ACHN (cell line): ENCODE measurements at places on chromosomes 7 and 10.

GRCh38 chr10:93413252-93413689, 68.9 kb downstream of the MYOF start:
- DNase-seq = no peak

DNA sequence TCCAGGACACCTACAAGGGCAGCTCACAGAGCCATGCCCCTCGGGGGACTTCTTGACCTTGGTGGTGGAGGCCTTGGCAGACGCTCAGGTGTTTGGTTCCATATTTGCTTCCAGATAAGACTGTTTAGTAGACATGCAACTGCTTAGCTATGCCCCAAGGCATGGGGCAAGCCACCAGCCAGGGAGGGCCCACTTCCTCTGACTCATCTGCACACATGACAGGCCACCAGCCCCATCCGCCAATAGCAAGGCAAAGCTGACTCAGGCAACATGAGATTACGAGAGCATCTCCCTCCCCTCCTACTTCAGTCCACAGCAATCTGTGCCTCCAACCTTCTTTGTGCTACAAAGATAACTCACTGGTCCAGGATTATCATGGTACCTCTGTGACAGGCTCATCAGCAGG, 54.9 kb downstream of the KCNMA1 start:
- peak; percentile 92 for DNase-seq

- DNase-seq = no peak
Measured at GRCh38 chr10:130466271-130466997, 330.2 kb downstream of the GLRX3 start.

DNA sequence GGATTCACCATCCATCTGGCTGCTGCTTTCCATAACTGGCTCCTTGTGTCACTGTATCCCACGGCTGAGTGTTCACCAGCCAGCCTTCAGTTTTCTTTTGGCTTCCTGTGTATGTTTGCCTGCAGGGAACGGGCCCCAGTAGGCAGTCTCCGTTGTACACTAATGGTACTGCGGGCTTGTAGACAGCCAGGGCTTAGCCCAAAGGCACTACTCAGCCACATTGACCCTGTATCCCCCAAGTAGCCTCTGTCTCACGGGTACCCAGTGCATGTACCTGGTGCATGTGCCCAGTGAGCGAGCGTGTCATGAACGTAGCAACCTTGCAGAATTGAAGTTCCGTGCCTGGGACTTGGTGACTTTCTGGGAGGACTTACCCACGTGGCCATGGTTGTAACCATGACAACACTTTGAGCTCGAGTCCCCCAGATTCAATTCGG, 6.1 kb downstream of the PFKFB3 start:
- no peak for DNase-seq

DNA sequence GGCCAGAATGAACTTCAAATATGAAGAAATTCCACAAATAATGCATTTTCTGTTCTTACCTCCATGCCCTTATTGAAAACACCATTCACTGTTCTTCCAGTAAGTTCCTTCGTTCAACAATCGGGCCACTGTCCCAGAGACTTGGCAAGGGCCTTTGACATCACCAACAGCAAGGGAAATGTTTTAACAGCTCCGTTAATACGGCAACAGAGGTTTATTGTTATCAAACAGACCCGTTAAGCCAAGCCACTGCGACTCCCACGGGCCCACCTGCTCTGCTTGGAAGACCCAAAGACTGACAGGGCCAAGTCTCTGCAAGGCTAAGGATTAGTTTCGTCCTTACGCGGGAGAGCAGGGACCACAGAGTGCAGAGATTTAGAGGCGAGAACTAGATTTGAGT, 43.4 kb upstream of the LYZL1 start:
- DNase-seq = no peak
